ENCODE measurements at places on chromosomes 5 and 9. TPM values are rescaled to one million over a fixed set of nuclear protein-coding genes. Genes with fewer than 3 reads are reported as not detected.

DNA sequence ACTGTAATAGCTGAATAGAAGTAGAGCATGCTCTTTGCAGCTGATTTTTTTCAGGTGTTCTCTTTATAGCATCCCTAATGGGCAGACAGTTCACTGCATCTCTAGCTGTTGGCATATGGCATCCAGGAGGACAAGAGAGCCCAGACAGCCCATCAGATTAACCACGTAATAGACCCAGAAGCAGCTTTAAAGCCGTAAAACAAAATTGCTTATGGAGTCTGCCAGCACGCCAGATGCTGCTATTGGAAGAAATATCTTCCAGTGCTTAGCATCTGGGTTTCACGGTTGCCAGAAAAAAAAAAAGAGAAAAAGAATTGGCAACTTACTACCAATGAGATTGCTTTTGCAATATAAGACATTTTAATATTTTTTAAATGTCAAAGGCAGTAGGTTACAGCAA is 869.4 kb upstream of the NUDT12 start:
- no peak for DNase-seq

SLCO4C1 gene
- total RNA-seq = 0.58 TPM

TMEM174 gene
- not detected for total RNA-seq

IFNK gene
- not detected for total RNA-seq

DNA sequence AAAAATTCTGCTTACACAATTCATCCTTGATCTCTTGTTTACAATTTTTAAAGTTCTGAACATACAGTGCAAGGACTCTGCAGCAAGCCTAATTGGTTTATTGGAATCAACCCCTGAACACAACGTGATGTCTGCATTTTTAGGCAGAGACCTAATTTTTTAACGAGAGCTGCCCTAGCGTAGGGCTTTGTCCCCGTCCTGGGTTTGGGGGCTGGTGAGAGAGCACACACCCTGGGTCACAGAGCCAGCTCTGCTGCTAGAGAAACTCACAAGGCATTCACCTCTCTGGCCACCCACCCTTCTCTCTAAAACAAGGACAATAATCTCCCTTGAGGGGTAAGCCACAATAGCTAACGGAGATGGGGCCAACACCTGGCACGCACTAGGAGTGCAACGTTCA is 28.2 kb downstream of the SH3PXD2B start:
- DNase-seq = no peak

GRCh38 chr5:43115968-43116367 is 4.7 kb upstream of the ZNF131 start:
- DNase-seq = no peak

DNA sequence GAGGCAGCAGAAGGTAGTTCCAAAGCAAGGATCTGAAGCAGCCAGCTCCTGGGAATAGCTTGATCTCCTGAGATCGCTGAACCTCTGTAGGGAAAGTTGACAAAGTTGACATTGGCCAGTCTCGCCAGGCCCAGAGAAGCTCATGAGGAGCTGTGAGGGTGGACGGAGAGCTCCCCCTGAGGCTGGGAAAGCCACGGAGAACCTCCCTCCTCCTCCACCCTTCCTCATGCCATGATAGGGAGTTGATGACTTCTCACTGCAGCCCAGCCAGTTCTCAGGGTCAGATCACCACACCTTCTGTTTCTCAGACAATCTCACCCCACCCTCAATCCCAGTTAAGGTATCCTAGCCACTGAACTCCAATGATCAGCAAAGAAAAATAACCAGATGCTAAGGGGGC is 30.4 kb upstream of the KCNV2 start:
- no peak for DNase-seq

TMEM215 gene
- total RNA-seq = not detected

PFN3 gene
- not detected for total RNA-seq

GRCh38 chr5:80242849-80243248 is 13.0 kb downstream of the SERINC5 start:
- no peak for DNase-seq

PDLIM7 gene
- total RNA-seq = 58.8 TPM

GRCh38 chr5:74136276-74136825 is 504.2 kb downstream of the ENC1 start:
- DNase-seq = no peak

DNA sequence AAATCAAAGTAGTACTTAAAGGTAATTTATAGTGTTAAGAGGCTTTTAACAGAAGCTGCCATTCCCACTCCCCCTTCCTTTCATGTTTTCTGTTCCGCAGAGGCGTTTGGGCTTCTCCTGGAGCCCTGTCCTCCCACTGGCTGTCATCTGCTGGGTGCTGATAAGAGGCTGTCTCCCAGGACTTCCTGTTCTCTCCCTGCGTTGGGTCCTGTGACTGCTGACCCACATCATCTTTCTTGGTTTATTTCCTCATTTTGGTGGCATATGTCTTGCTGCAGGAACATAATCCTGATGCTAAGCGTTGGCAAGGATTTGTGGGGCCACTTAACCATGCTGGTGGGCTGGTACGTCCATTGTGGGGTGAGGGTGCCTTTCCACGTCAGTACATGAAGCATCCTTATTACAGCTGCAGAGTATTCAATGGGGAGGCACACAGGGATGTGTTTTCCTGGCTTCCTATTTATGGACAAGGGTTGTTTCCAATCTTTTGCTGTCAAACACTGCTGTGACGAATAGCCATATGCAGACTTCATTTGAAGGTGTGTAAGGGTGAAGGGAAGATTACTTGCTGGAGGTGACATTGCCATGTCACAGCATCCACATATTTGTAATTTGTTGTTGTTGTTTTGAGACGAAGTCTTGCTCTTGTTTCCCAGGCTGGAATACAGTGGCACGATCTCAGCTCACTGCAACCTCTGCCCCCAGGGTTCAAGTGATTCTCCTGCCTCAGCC is 22.3 kb upstream of the RNF130 start:
- DNase-seq = peak; percentile 30
